Calu3 (cell line): ENCODE measurements at places on chromosomes 12 and 14. TPM values are rescaled to one million over a fixed set of nuclear protein-coding genes. Genes with fewer than 3 reads are reported as not detected.

DNA sequence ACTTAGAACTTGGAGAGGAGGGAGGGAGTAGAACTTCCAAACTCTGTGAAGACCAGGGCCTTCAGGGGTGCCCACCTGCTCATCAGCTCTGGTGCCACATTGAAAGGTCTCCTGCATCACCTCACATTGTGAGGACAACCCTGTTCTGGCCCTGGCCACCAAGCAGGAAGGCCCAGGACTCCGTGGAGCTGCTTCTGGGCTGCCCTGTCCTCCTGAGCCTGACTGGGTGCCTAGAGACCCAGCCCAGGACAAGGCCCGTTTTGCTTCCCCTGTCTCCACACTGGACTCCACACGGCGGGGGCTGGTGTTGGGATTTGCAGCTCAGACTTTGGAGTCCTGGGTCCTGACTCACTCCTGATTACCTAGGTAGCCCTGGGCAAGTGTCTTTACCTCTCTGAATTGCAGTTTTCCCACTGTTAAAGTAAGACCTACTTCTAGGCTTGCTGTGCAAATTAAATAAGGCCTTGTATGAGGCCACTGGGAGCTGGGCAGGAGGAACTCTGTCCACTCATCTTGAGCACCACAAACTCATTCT lies 12.5 kb upstream of the KRT82 start:
- no peak overlapping the region for H3K4me3 ChIP-seq
- H3K27ac ChIP-seq = no peak overlapping the region
- H3K36me3 ChIP-seq = no peaks in the 10 kb centered on the region
- H3K27me3 ChIP-seq = peaks cover 56% of the 10 kb centered on the region

DNA sequence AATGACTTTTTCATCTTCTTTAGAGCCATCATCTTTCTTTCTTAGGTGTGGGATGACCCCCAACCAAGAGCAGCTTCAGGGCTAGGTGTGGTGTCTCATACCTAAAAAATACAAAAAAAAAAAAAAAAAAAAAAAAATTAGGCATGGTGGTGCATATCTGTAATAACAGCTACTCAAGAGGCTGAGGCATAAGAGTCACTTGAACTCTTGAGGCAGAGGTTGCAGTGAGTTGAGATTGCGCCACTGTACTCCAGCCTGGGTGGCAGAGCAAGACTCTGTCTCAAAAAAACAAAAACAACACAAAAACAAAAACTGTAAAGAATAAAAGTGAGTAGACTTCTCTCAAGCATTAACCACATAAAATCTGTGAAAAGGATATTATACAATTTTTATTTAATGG lies 8.0 kb upstream of the ATF7IP start:
- H3K36me3 ChIP-seq = peaks cover 4% of the 10 kb centered on the region
- DNase-seq = no peak
- no peak overlapping the region for H3K27ac ChIP-seq
- no peaks in the 10 kb centered on the region for H3K27me3 ChIP-seq

- no peak overlapping the region for H3K4me3 ChIP-seq
- H3K27me3 ChIP-seq = no peaks in the 10 kb centered on the region
- H3K36me3 ChIP-seq = peaks cover under 1% of the 10 kb centered on the region
Measured at GRCh38 chr14:91731018-91731417, 868 bp downstream of the CATSPERB start.

DNA sequence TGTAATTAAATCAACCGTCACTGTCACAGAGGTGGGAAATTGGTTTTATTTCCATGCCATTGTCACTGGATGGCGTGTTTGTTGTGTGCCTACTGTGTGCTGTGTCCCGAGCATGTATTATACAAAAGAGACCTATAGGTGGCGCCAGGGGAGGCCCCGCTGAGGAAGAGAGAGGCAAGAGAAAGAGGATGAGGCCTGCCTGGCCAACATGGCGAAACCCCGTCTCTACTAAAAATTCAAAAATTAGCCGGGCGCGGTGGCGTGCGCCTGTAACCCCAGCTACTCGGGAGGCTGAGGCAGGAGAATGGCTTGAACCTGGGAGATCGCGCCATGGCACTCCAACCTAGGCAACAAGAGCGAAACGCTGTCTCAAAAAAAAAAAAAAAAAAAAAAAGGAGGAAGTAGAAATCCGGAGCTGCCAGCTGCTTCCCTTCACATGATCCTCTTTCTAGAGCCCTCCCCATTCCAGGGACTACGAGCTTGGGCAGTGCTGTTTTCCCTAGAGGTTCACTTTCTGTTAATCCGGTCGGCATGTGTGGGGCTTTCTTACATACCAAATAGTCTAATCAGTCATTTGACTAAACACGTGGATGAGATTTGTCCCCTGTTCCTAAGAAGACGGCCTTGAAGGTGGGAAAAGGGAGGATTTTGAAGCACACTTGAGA lies 6.4 kb upstream of the CCDC175 start:
- no peak overlapping the region for H3K4me3 ChIP-seq
- no peak overlapping the region for H3K27ac ChIP-seq
- no peak for DNase-seq

DNA sequence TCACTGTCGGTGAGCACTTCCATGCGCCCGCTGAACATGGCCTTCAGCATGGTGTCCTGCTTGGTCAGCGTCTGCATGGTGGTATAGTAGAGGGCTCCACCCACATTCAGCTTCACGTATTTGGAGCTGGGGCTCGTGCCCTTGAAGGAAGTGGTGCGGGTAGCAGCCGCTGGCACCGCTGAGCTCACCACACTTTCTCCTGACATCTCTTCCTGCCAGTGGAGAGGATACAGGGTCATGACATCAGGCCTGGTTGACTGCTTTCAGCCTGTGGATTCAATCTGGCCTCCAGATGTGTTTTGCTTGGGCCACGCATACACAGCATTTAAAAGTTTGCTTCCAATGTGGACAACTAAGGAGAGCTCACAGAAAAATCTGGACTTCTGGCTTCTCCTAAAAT lies 7.6 kb downstream of the KCTD10 start:
- H3K4me1 ChIP-seq = peaks cover 9% of the 10 kb centered on the region
- DNase-seq = no peak
- no peak overlapping the region for H3K4me3 ChIP-seq
- H3K36me3 ChIP-seq = peaks cover 14% of the 10 kb centered on the region

DNA sequence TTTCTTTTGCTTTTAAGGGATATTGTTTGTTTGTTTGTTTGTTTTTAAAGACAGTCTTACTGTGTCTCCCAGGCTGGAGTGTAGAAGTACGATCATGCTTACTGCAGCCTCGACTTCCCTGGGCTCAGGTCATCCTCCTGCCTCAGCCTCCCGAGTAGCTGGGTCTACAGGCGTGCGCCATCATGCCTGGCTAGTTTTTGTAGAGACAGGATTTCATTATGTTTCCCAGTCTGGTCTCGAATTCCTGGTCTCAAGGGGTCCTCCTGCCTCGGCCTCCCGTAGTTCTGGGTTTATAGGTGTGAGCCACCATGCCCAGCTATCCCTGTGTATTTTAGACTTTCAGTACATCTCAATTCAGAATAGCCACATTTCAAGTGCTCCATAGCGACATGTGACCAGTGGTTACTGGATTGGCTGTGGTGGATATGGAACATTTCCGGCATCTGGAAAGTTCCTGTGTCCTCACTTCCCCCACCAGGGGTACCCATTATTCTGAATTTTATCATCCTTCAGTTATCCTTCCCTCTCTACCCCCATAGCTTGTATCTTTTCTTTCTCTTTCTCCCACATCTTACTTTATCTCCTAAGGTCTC lies 61.1 kb downstream of the HRK start:
- no peak for DNase-seq
- peak overlapping the region; percentile 93 for H3K27ac ChIP-seq
- H3K36me3 ChIP-seq = peaks cover 24% of the 10 kb centered on the region
- peaks cover 8% of the 10 kb centered on the region for H3K4me1 ChIP-seq

Gene KRT74
- not detected in 2 replicates for total RNA-seq

Gene CCDC88C
- total RNA-seq = 33.2 and 43.9 TPM in 2 replicates
